ENCODE measurements at places on chromosomes 6 and 20.
A peak's percentile ranks its signal among the peaks of the same experiment; 100 is the strongest.

DNA sequence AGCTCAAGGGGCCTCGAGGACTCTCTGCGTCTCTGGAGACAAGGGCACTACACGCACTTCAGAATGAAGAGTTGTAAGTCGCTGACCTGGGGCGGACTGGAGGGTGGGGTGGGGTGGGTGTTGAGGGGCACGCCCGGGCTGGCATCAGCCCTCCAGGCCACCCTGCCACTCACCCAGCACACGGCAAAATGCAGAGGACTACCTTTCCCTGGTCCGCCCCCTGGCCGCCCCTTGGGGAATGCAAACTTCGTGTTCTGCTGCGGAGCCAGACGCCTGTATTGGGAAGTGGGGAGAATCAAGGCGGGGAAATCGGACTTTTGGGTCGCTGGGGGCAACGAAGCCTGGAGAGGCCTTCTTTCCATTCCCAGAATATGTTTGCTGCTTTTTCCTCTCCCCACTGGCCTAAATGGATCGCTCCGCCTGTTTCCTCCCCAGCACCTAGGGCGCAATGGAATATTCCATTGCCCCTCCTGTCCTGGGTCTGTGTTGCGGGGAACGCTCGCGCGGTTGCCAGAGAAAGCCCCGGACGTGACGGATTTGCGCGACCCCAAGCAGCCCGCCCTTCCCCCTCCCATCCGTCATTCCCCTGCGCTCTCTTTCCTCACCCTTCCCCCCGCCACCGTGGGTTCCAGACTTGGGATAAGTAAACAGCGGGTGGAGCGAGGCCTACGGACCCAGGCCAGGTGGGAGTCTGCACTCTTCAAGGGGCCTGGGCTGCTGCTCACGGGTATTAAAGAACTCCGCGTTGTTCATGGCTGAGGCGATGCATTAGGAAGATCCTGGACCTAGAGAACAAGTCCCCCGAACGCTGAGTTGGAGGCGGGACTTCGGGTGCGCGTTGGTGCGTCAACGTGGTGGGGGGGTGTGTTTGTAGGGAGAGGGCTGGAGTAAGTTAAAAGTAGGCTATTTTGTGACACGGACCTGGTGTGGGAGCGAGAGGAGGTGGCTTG lies at the start of gene PPT2:
Gene PPT2 (plus strand): TSS at position 578 of the 950 bp plus-strand sequence. CDS start 454 bp downstream, outside the sequence.
- DNase-seq = peak; percentile 29

GRCh38 chr6:50657513-50657912 lies 55.8 kb upstream of the TFAP2D start:
- no peak for DNase-seq

DNA sequence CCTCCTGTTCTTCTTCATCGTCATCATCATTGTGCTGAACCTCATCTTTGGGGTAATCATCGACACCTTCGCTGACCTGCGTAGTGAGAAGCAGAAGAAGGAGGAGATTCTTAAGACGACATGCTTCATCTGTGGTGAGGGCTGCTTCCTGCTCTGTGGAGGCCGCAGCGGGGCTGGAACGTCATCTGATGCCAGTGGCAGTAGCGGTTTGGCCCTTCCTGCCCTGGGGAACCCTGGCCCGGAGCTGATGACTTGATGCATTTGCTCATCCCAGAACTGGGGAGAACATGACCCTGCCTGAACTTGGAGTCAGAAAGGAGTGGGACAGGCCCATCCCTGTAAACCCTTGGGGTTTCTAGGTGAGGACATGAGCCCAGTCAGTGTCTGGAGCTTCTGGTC lies 18.7 kb downstream of the UQCC2 start:
- DNase-seq = peak; percentile 52

DNA sequence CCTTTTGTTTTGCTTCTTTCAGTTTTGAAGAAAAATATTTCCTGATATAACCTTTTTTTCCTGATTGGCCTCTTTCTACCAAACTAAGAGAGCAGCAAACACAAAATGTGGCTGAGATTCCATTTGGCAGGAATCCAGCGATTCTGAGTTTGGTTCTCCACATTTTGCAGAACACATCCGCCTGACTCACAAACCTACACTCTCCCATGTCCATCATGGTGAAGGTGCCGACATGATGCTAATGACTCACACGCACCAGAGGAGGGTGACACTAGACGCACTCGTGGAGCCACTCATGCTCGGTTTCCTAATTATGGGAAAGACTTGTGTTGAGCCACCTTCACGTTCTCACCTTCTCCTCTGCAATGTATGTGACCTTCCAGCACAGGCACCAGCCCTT lies 45.9 kb upstream of the DUSP22 start:
- no peak for DNase-seq

DNA sequence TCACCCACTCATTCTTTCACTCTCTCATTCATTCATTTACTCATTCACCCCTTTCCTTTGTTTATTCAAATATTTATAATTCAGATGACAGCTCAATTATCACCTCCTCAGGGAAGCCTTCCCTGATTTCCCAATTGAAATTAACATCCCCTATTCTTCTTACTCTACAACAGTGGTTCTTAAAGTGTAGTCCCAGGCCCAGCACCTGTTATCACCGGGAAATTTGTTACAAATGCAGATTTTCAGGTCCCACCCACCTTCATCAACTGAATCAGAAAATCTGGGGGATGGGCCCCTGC lies 30.3 kb downstream of the KIAA1755 start:
- DNase-seq = no peak

GRCh38 chr6:128209771-128210170 lies 308.9 kb upstream of the THEMIS start:
- no peak for DNase-seq

GRCh38 chr20:32941155-32941885 lies 62.9 kb downstream of the SUN5 start:
- DNase-seq = no peak

GRCh38 chr6:142702501-142703460 lies 242.2 kb downstream of the HIVEP2 start:
- no peak for DNase-seq

DNA sequence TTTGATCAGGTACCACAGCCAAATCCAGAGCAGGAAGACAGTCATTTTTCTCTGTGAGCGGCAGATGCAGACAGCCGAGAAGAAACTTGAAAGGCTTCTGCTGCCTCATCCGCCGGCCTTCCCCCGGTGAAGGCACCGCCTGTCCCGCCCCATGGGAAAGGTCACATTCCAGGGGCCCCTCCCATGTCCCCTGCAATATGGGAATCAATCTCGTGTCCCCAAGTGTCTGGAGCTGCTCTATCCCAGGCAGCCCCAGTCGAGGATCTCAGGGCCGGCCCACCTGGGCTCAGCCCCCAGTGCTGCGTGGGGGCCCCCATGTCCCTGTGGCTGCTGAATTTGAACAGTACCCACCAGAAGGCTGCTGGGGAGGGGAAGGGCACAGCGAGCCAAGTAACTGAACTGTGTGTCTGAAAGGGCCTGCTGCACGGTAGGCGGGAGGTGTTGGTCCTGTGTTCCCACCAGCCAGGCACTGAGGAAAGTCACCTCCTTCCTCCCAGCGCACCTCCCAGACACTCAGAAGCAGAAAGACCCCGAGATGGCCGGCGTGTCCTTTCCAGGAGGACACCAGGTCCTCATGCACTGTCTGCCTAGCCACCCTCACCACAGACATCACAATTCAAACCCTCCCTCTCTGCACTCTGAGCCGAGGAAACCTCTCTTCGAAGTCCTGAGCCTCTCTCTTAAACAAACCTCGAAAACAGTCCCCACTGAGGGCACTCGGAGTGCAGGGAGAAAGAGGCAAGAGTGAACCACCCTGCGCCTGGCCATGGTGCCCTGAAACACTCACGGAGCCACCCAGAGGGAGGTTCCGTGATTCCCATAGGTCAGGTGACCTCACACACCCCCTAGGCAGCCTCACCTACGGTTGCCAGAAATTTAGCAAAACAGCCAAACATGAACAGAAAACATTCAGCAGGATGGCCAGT lies 99.3 kb downstream of the PSMB1 start:
- DNase-seq = no peak

DNA sequence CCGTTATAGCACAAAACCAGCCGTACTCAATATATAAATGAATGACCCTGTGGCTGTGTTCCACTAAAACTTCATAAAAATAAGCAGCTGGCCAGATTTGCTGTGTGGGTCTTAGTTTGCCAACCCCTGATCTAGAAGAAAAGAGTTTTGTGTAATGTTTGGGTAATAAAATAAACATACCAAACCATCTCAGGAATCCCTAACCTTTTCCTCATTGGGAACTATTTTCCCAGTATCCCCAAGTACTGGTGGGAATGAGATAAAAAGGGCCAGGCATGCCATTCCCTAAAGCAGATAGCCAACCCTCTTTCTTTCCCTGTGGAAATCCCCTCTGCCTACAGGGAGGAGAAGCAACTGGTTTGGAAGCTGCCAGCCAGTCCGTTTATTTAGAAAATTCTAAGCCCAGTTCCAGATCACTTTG lies 169.1 kb upstream of the AKAP12 start:
- DNase-seq = no peak

- no peak for DNase-seq
Observed at GRCh38 chr20:51734876-51735720, 33.1 kb downstream of the ATP9A start.

GRCh38 chr6:134413241-134413643 lies 95.3 kb upstream of the SGK1 start:
- DNase-seq = no peak

DNA sequence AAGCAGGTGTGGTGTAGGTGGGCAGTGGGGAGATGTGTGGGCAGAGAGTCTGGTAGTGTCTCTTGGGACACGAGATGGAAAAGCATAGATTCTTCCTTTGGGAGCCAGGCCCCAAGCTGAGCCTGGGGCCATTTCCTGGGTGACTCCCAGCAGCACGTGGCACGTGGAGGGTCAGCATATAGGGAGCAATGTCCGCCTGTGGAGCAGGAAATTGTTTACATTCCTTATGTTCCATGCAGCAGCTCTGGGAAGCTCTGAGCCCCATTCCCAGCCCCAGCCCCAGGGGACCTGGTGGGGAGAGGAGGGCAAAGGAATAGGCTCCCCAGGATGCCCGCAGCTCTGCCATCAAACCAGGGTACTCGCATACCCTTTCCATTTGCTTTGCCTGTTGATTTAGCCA lies 57.6 kb downstream of the DAAM2 start:
- no peak for DNase-seq

DNA sequence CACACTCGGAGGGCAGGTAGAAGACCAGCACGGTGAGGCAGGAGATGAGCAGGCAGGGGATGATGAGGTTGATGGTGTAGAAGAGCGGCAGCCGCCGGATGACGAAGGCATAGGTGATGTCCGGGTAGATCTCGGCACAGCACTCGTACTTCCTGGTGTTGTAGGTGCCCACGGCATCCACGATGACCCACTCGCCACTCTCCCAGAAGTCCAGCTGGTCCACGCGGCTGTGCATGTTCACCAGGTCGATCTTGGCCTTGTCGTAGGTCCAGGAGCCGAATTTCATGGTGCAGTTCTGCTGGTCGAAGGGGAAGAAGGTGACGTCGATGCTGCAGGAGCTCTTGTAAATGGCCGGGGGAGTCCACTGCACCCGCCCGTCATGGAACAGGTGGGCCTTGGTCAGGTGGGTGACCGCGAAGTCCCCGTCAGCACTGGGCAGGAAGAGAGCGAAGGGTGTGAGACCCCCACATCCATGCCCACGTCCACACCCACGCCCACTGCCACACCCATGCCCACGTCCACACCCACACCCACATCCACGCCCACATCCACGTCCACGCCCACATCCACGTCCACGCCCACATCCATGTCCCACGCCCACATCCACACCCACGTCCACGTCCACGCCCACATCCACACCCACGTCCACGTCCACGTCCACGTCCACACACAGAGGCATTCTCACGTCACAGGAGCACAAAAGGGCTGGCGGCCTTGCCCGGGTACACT lies 10.4 kb downstream of the CHRNA4 start:
- no peak for DNase-seq

GRCh38 chr6:108650325-108650724 lies 89.6 kb downstream of the FOXO3 start:
- no peak for DNase-seq

DNA sequence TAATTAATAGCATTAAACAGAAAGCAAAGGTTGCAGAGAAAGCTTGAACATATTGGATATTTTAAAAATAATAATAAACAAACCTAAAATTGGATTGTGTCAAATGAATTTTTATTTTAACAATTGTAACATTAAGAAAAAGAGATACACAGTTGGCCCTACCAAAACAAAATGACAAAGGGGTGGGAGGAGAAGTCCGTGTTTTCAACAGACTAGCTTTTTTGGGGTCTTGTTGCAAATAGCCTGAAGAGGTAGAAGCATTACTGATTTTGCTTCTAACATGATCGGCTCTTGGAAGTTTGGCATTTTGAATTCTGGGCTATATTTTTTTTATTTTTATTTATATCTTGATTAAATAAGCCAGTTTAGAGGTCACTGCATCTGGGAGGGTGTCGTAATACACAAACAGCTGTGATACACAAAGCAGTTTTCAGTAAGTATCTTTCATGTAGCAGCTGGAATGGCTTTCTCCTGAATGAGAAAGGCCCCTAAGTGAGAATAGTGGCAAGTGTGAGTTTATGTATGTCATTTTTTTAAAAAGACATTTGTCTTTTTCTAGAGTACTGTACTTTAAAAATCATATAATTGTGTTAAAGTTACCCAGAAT lies 85.5 kb upstream of the ZNF217 start:
- no peak for DNase-seq

DNA sequence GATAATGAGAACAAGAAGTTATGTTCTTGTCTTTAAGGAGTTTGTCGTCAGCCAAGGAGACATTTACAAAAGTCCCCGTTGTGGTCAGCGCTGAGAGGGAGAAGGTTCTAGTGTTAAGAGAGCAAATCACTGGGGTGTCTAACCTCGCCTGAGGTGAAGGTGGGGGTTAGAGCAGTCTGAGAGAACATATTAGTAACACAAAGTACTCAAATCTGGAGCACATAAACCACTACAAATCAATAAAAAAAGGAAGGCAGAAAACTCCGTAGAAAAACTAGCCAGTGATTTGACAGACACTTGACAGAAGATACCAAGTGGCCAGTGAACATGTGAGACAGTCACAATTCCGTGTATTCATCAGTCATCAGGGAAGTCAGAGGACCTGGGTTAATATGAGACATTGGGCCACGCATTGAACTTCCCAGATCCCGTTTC lies 45.4 kb downstream of the CDS2 start:
- DNase-seq = no peak

- DNase-seq = no peak
Observed at GRCh38 chr20:23037017-23037481, 1.9 kb downstream of the SSTR4 start.

DNA sequence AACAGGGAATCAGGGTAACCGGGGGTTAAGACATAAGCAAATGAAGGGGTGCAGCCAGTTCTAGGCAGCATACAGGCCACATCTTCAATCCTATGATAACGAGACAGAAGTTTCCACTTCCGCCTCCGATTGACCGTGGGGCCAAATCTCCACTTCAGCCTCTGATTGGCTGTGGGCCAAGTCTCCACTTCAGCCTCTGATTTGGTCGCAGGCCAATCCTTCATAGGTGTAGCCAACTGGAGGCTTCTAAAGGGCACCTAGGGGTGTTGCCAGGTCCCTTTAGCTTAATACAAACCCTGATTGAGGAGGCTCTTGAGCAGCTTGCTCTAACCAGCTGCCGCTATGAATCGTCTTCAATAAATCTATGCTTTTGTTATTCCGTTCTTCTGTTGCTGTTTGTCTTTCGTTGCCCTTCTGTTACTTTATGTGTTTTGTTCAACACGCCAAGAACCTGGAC lies 2.1 kb upstream of the ERGIC3 start:
- no peak for DNase-seq

Data from T-helper 1 cell (primary cell).